ENCODE measurements at places on chromosomes 3 and 15.

- no peak for DNase-seq
Observed at GRCh38 chr3:52333869-52334557, 17.9 kb downstream of the DNAH1 start.

GRCh38 chr3:43343185-43343584 lies 56.8 kb downstream of the SNRK start:
- no peak for DNase-seq

GRCh38 chr15:42358141-42358540 lies 1.2 kb upstream of the CAPN3 start:
- DNase-seq = no peak

- DNase-seq = no peak
Observed at GRCh38 chr3:127418560-127419147, 130.8 kb upstream of the PRR20G start.

- no peak for DNase-seq
Observed at GRCh38 chr15:58748852-58749531, 515 bp downstream of the ADAM10 start.

- DNase-seq = no peak
Observed at GRCh38 chr3:114686621-114687020, 392.8 kb downstream of the TIGIT start.

DNA sequence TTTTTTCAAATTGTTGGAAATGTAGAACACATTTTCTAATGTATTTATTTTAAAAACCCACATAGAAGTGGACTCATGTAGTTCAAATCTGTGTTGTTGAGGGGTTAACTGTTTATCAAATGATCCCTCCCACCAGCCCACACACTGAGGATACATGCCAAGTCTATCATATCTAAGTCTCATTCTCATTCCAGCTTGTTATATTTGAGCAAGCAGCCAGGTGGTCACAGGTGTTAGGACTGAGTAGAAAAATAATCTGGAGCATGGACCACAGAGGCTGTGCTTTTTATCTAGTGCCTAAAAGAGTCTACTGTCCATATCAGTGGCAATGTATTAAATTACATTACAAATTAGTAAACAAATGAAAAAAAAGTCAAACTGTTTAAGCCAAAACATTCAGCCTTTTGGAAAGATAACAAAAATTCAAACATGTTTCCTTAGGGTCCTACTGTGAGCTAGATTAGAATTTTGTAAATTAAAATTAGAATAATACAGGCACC lies 20.7 kb upstream of the SPESP1 start:
- no peak for DNase-seq

- DNase-seq = no peak
Observed at GRCh38 chr15:93025625-93025982, 63.4 kb downstream of the RGMA start.

DNA sequence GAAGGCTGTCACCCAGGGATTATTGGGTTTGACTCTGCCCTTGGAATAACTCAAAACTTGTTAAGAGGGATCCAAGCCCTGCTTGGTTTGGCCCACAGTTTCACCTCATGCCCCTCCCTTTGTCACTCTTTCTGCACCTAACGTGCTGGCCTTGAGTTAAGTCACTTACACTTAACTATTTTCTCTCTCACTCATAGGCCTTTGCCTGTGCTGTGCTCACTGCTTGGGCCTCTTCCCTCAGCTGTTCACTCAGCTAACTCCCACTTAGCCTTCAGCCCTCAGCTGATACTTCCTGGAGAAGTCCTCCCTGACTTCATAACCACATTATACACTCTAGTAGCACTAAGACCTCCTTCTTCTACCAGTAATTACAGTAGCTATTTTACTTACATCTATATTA lies 133.3 kb downstream of the CMSS1 start:
- no peak for DNase-seq

DNA sequence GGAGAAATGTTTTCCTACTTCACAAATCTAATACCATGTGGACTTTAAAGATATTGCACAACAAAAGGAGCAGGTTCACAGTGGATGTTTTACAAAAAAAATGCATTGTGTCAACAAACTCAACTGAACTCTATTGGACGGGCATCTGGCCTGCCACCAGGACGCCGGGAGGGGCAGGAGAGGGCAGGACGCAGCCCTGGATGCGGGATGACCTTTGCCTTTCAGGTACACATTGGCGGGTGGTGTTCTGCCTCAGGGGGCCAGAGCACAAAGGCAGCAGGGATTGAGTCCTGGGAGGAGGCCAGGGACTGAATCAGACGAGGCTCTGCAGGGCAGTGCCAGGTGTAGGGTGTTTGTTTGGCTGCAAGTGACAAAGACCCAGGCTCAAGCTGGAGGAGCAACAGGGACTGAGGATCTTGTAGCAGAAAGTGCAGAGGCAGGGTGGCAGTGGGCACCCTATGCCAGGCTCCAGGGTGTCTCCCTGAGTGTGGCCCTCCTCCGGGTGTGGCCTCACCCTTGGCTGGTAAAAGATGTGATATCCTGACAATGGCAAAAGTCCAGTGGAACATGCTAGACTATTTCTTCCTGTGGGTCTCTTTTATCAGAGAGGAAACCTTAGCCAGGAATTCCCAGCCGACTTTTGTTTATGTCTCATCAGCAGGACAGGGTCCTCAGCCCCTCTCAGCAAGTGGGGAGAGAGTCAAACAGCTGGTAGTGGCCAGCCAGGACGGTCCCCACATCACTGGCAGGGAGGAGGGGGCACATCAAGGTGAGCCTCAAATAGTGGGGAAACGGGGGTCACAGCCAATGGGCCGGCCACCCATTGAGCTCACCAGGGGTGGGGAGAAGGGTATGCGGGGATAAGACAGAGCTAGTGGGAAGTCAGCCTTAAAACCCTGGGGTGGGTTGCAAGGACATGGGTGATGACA lies 29.7 kb upstream of the KLF13 start:
- no peak for DNase-seq

DNA sequence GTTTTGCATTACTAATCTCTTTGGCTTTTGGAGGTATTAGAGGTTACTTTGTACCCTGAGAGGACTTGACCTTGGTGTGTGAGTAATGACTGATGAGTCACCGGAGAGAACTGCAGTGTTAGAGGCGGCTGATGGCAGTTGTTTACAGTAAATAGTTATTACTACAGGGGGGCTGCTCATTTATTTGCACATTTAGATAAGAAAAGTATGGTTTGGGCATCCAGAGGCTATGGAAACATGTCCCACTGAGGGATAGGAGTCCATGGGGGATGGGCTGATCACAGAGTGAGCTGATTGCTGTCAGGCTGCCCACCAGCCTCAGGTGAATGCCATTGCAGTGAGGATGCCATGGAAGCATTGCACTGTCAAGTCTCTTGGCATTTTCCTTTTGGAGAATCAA lies 17.3 kb upstream of the STAC start:
- DNase-seq = no peak

Measured in NCI-H2081 treated with DMSO at 0.1 percent for 48 hours (cell line).